Activated naive CD4-positive, alpha-beta T cell treated with anti-CD3 and anti-CD28 coated beads, Interleukin-2, amount 50 U/mL, for 16 hours (primary cell): ENCODE measurements at places on chromosomes 12 and 14.

DNA sequence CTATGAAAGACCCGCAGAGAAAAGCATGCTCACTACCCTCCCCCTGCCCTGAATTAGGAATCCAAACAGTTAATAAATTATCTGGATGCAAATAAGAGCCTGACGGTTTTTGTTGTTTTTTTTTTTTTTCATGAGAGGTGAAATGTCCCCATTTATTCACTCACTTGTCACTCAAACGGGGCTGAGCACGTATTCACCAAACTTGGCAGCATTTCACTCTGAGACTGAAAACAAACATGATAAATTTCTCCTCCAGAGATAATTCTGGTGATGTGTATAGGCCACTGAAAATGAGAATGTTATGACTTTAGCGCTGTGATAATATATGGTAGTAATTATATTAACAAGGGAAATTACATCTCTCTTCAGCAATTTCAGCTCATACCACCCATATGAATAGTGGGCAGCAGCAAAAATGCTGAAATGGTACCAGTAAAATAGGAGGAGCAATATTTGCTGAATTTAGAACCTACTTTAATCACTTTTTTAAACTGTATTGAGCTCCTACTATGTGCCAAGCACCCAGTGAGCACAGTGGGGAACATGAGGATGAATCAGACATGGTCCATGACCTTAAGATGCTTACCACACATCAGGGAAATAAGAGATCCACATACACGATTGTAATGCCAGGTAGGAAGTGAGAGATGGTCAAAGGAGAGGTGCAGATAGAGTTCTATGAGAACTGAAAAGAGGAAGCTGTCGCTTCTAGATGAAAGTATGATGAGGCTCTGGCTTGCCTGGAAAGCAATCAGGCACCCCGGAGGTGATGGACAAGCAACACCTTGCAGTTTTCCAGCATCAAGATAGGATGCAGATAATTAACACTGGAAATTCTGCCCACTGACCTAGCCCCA, 286.5 kb upstream of the TMPO start:
- no peak for DNase-seq

DNA sequence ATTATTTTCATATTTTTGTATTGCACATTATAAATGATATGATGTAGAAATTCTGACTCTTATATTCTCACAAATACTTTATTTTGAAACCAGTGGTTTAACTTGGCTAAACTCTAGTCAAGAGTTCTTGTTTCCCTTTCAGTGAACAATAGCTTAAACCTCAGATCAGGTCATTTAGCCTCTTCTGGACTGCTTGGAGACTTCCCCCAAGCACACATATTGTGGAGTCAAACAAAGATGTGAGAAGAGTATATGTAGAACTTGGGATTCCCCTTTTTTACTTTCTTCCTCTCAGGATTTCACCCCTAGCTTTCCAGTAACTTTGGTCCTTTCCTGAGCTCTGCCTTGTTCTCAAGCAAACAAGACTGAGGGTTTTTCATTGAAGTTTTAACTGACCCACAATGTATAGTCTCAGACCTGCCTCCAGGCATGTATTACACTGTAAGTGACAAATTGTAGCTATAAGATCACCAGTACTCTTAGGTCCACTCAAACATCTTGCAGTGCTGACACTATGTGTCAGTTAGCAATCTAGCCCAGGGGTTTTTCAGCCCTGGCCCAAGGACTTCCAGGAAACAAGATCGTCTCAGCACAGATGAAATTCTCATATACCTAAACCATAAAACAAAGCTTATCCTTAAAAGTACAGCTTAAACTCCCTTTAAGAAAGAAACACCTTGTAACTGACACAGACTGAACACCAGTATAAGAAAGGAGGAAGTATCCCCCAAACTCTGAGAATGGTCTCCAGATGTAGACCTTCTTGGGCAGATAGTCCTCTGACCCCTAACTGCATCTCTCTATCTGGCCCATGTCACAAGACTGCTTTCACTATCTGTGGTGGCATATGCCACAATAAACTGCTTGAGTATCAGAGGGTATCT, 98.6 kb downstream of the SLC6A15 start:
- no peak for DNase-seq

GRCh38 chr12:87467936-87468335, 561.3 kb downstream of the C12orf50 start:
- DNase-seq, result no peak

- no peak for DNase-seq
Measured at GRCh38 chr12:102903337-102904007, 13.6 kb downstream of the PAH start.

GRCh38 chr14:96151242-96151641, 53.4 kb upstream of the BDKRB2 start:
- no peak for DNase-seq
